ENCODE measurements at places on chromosomes 5 and 9. TPM values are rescaled to one million over a fixed set of nuclear protein-coding genes. Genes with fewer than 3 reads are reported as not detected.

Gene ARL14EPL
- total RNA-seq: not detected

Gene ST8SIA4
- total RNA-seq: 40.8 TPM

Gene SOX30
- 0.19 TPM for total RNA-seq

Gene ZMAT2
- total RNA-seq: 43.1 TPM

Gene TLE1
- 34.7 TPM for total RNA-seq

Gene PCDHGA9
- total RNA-seq: 4.7 TPM

Gene FAM169A
- total RNA-seq: 9.8 TPM

Gene CSF2
- total RNA-seq: not detected

Gene HSPA9
- 130 TPM for total RNA-seq

Gene CSF1R
- 295 TPM for total RNA-seq

Gene NEK6
- 43.5 TPM for total RNA-seq

Gene OGN
- total RNA-seq: 0.14 TPM

Gene SH3RF2
- 0.13 TPM for total RNA-seq
